T-helper 2 cell (primary cell): ENCODE measurements at places on chromosomes 12 and 14.

GRCh38 chr14:93725002-93725582, 63.2 kb downstream of the PRIMA1 start:
- DNase-seq = no peak

- peak; percentile 22 for DNase-seq
Observed at GRCh38 chr14:89720741-89721729, 233.5 kb downstream of the EFCAB11 start.

GRCh38 chr12:106919910-106920544, 35.7 kb upstream of the TMEM263 start:
- no peak for DNase-seq

DNA sequence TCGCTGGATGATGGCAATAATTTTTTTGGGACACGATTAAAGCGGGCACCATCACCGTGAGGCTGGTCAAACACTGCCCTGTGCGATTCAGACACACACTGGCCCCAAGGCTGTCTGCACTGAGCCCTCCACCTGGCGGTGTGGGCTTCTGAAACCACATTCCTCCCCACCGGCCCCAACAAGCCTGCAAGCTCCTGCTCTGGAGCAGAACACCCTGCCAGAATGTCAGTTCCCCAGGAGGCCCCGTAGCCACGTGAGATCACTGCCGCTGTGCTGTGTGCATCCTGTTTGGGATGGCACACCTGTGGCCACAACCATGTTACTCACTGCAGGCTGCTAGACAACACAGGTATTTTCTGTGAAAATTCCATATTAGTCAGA, 7.9 kb downstream of the GSC start:
- DNase-seq = no peak

DNA sequence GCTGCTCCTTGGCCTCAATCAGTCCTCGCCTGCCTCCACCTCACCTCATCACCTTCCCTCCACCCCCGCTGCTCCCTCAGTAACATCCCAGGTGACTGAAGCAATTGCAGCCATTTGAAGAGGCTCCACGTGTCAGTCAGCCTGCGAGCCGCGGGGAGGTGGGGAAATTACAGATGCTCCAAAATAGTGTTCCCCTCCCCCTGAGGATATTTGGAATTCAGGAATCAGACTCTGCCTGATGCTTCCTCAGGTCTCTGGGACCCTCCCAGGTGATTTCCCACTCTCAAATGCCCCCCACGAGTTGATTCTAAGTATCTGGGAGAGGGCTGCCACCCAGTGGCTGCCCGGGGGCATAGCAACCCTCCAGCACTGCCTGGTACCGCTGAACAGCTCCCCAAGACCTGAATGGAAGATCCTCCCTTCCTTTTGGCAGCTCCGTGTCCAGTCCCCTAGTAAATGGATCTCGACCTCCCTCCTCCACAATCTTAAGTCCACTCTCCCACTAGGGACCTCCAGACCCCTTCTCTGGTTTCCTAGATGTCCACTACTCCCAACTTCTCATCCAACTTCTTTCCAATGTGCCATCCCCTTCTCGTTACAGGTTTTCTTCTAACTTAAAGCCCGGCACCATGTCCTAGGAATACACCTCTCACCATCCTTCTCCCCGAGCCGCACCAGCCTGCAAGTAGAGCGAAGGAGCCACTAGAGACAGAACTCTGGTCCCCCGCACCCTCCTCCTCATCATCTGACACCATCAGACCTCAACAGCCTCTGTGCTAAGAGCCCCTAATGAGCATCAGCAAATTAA, 1.4 kb upstream of the ASIC1 start:
- DNase-seq = peak; percentile 26

- no peak for DNase-seq
Observed at GRCh38 chr14:24366413-24366720, 1.6 kb upstream of the NFATC4 start.

GRCh38 chr12:52156757-52157565, 34.9 kb downstream of the KRT80 start:
- peak; percentile 23 for DNase-seq
